ENCODE measurements at places on chromosomes 11 and 22. TPM values are rescaled to one million over a fixed set of nuclear protein-coding genes. Genes with fewer than 3 reads are reported as not detected.

The CTSW gene
- 1.6 TPM for total RNA-seq

The CCDC87 gene
- total RNA-seq, result not detected

The OR8B3 gene
- total RNA-seq, result not detected

The GLB1L2 gene
- total RNA-seq, result 2.5 TPM

The KIRREL3 gene
- not detected for total RNA-seq

The SLC25A45 gene
- total RNA-seq, result 26.7 TPM

The LINC01488 gene
- not detected for total RNA-seq

The SAA1 gene
- 18.9 TPM for total RNA-seq

The POU2AF1 gene
- total RNA-seq, result not detected

The SAA4 gene
- total RNA-seq, result not detected

The KCNC1 gene
- not detected for total RNA-seq

The APOBEC3F gene
- total RNA-seq, result 0.95 TPM

The DEUP1 gene
- total RNA-seq, result not detected

The MYO18B gene
- 45.6 TPM for total RNA-seq

Measured in thoracic aorta (tissue), 2 donors.